ENCODE measurements at places on chromosomes 13 and 19. TPM values are rescaled to one million over a fixed set of nuclear protein-coding genes. Genes with fewer than 3 reads are reported as not detected.

The VSTM1 gene
- not detected for total RNA-seq

The PPM1N gene
- 7.9 TPM for total RNA-seq

The SYNE4 gene
- total RNA-seq, result 4.8 TPM

The ZNF541 gene
- total RNA-seq, result 0.79 TPM

The CCL25 gene
- not detected for total RNA-seq

The PSG4 gene
- total RNA-seq, result not detected

The TEX26 gene
- not detected for total RNA-seq

- peaks cover 45% of the 10 kb centered on the region for H3K4me1 ChIP-seq
- peak; percentile 43 for DNase-seq
- peak overlapping the region; percentile 69 for H3K27ac ChIP-seq
- H3K27me3 ChIP-seq, result no peaks in the 10 kb centered on the region
These were observed 16.3 kb upstream of the RNASEH2B start for GRCh38 chr13:50893211-50893852.

DNA sequence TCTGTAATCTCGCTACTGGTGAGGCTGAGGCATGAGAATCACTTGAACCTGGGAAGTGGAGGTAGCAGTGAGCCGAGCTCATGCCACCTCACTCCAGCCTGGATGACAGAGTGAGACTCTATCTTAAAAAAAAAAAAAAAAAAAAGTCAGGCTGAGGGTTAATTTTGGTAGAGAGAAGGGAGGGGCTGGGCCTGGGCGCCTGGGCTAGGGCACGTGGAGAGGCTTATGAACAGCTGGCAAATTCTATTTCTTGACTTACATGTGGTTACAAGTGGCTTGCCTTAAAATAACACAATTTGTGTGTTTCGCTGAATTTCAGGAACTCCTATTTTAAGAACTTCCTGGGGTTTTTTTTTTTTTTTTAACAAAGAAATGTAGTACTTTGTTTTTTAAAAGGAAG is 47.6 kb upstream of the MAP3K10 start:
- no peaks in the 10 kb centered on the region for H3K36me3 ChIP-seq
- H3K27ac ChIP-seq, result no peak overlapping the region
- no peak overlapping the region for H3K4me3 ChIP-seq
- H3K27me3 ChIP-seq, result no peaks in the 10 kb centered on the region
- H3K4me1 ChIP-seq, result peaks cover 49% of the 10 kb centered on the region

DNA sequence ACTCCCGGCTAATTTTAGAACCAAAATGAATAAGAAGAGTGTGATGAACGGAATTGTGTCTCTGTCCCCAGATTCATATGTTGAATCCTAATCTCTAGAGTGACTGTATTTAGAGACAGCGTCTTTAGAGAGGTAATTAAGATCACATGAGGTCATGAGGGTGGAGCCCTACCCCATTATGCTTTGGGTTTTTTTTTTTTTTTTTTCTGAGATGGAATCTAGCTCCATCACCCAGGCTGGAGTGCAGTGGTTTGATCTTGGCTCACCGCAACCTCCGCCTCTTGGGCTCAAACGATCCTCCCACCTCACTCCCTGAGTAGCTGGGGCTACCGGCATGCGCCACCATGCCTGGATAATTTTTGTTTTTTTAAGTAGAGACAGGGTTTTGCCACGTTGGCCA is 27.9 kb downstream of the FBXO27 start:
- no peak for DNase-seq
- no peak overlapping the region for H3K4me3 ChIP-seq
- H3K36me3 ChIP-seq, result no peaks in the 10 kb centered on the region
- H3K27me3 ChIP-seq, result no peaks in the 10 kb centered on the region
- no peak overlapping the region for H3K27ac ChIP-seq
- no peaks in the 10 kb centered on the region for H3K4me1 ChIP-seq

GRCh38 chr19:658916-659839 is 3.8 kb downstream of the RNF126 start:
- DNase-seq, result peak; percentile 43
- H3K27ac ChIP-seq, result peak overlapping the region; percentile 96
- H3K36me3 ChIP-seq, result peaks cover 6% of the 10 kb centered on the region
- H3K4me1 ChIP-seq, result peaks cover 64% of the 10 kb centered on the region

DNA sequence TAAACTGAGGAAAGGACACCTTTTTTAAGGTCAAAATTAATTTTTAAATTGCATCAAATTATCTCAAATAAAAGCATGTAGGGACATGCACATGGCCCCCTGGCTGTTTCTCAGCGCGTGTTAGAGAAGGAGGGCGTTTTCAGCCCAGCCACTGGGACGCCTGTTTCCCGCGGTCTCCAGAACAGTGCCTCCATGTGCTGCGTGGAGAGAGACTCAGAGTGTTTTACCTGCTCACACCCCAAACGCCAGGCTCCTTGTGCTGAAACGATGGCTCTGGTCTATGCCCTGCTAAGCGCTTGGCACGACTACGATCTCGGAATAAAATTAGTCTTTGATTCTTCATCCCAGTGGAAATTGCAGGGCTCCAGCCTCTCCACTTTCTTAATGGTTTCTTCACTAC is 20.0 kb upstream of the SPACA7 start:
- no peak overlapping the region for H3K27ac ChIP-seq
- no peaks in the 10 kb centered on the region for H3K27me3 ChIP-seq
- no peak for DNase-seq
- no peaks in the 10 kb centered on the region for H3K36me3 ChIP-seq
- H3K4me1 ChIP-seq, result no peaks in the 10 kb centered on the region

DNA sequence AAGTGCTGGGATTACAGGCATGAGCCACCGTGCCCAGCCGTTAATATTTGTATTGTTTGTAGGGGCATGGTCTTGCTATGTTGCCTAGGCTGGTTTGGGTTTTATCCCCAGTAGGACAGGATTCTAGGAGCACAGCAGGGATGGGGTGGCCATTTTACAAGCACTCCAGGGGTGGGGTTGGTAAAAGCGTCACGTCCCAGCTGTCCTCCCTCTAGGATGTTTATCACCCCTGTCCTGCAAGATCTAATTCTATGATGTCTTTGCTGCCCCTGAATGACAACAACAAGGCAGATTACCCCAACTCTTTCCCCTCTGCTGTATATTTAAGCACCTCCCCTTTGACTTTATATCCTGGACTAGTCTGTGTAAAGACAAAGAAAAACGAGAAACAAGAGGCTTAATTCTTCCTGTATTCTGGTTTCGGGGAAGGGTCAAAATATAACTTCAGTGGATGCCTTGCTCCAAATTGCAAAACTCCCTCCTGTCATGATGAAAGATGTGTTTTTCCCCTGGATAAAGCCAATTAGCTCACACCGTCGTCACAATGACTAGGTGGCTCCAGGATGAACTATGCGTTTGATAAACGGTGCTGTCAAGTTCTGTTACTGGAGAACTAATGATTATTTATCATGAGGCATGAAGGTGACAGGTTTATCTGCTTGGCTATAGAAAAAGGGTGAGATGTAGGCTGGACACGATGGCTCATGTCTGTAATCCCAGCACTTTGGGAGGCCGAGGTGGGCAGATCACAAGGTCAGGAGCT is 27.8 kb upstream of the OR1M1 start:
- no peaks in the 10 kb centered on the region for H3K4me1 ChIP-seq
- DNase-seq, result no peak
- H3K27me3 ChIP-seq, result no peaks in the 10 kb centered on the region
- H3K4me3 ChIP-seq, result no peak overlapping the region
- H3K36me3 ChIP-seq, result no peaks in the 10 kb centered on the region

DNA sequence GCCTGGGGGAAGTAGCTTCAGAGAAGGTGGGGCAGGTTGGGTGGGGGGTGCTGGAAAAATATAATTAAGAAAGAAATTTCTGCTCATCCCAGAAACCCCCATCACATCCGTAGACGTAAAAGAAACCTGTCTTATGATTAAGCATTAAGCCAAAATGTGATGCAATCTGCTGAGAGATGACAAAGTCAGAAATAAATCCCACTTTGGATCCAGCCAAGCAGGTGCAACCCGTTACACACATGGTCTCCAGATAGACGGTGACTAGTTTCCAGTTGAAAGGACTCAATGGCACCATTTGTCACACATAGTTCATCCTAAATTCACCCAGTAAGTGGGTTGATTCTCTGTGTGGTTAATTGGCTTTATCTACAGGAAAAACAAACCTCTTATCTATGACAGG is 34.1 kb downstream of the PSG5 start:
- no peak overlapping the region for H3K4me3 ChIP-seq
- no peaks in the 10 kb centered on the region for H3K36me3 ChIP-seq

- no peaks in the 10 kb centered on the region for H3K4me1 ChIP-seq
- no peak overlapping the region for H3K27ac ChIP-seq
- no peak for DNase-seq
- H3K36me3 ChIP-seq, result no peaks in the 10 kb centered on the region
- no peaks in the 10 kb centered on the region for H3K27me3 ChIP-seq
- H3K4me3 ChIP-seq, result no peak overlapping the region
These were observed 128.2 kb downstream of the STOML3 start for GRCh38 chr13:38862443-38862842.

- H3K27me3 ChIP-seq, result no peaks in the 10 kb centered on the region
- H3K36me3 ChIP-seq, result no peaks in the 10 kb centered on the region
- H3K4me3 ChIP-seq, result no peak overlapping the region
These were observed 469.9 kb downstream of the COG6 start for GRCh38 chr13:40125336-40125735.

GRCh38 chr19:34881982-34882381 is 44.7 kb upstream of the ZNF30 start:
- H3K4me1 ChIP-seq, result no peaks in the 10 kb centered on the region
- no peak overlapping the region for H3K4me3 ChIP-seq
- no peaks in the 10 kb centered on the region for H3K36me3 ChIP-seq
- no peak overlapping the region for H3K27ac ChIP-seq

GRCh38 chr13:32538143-32538620 is 413 bp downstream of the N4BP2L2 start:
- peak overlapping the region; percentile 87 for H3K4me3 ChIP-seq
- no peaks in the 10 kb centered on the region for H3K27me3 ChIP-seq
- peaks cover 44% of the 10 kb centered on the region for H3K4me1 ChIP-seq
- DNase-seq, result no peak
- H3K27ac ChIP-seq, result peak overlapping the region; percentile 99
- H3K36me3 ChIP-seq, result peaks cover 17% of the 10 kb centered on the region

- H3K4me3 ChIP-seq, result no peak overlapping the region
- no peaks in the 10 kb centered on the region for H3K27me3 ChIP-seq
- peaks cover 5% of the 10 kb centered on the region for H3K4me1 ChIP-seq
- H3K36me3 ChIP-seq, result no peaks in the 10 kb centered on the region
- no peak overlapping the region for H3K27ac ChIP-seq
- no peak for DNase-seq
These were observed 23.2 kb downstream of the PDS5B start for GRCh38 chr13:32609428-32609827.

DNA sequence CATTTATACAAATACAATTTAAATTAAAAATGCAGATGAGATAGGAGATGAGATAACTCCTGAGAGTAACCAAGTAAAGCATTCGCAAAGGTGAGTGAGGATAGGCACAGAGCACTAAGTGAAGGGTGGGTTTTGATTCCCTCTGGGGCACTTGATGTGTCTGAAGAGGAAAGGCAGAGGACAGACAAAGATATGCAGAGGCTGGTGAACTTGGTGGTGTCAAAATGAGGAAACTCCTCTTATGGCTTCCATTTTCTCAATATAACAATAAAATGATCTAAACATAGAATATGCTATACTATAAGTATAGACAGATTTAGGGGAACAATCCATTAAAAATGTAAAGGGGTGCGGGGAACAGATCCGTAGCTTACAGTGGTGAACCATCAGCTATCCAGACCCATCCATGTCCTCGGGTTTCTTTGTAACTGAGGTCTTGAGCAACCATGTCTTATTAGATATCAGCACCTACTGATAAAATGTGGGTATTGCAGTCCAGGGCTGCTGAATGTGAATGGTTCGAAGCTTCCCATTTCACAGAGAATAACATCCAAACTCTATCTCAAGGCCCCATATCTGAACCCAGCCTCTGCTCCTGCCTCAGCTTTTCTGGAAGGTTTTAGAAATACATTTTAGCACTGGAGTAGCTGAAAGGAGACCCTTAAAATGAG is 73.9 kb upstream of the SLC10A2 start:
- no peak overlapping the region for H3K4me3 ChIP-seq
- H3K36me3 ChIP-seq, result no peaks in the 10 kb centered on the region
- no peaks in the 10 kb centered on the region for H3K27me3 ChIP-seq
- DNase-seq, result no peak

- H3K36me3 ChIP-seq, result peaks cover 58% of the 10 kb centered on the region
- no peak overlapping the region for H3K4me3 ChIP-seq
- H3K4me1 ChIP-seq, result peaks cover 60% of the 10 kb centered on the region
- no peak for DNase-seq
- no peaks in the 10 kb centered on the region for H3K27me3 ChIP-seq
These were observed 8.8 kb downstream of the DAZAP1 start for GRCh38 chr19:1416014-1416841.

GRCh38 chr13:19089315-19089714 is 92.3 kb downstream of the TUBA3C start:
- H3K36me3 ChIP-seq, result no peaks in the 10 kb centered on the region
- H3K27me3 ChIP-seq, result no peaks in the 10 kb centered on the region
- H3K27ac ChIP-seq, result no peak overlapping the region
- no peaks in the 10 kb centered on the region for H3K4me1 ChIP-seq
- no peak for DNase-seq

DNA sequence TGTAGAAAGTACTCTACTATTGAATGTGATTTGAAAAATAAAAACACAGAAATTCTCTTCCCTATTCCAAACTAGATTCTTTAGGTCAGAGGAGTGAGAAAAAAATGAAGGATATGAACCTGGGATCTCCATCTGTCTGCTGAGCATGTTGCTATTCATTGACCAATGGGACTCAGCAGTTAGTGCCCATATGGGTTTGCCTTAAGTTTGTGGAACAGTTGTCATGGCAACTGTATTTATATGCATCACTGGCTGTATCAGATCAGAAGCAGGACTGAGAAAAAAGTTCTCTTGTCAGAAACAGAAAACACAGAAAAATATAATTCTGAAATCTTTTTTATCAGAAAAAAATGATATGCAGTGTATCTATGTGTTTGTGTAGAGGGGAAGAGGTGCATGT is 73.3 kb upstream of the ATXN8OS start:
- H3K27me3 ChIP-seq, result no peaks in the 10 kb centered on the region
- H3K36me3 ChIP-seq, result no peaks in the 10 kb centered on the region
- no peak overlapping the region for H3K4me3 ChIP-seq
- no peak overlapping the region for H3K27ac ChIP-seq
- H3K4me1 ChIP-seq, result no peaks in the 10 kb centered on the region

- no peak overlapping the region for H3K27ac ChIP-seq
- H3K36me3 ChIP-seq, result no peaks in the 10 kb centered on the region
- no peak overlapping the region for H3K4me3 ChIP-seq
- peaks cover 10% of the 10 kb centered on the region for H3K4me1 ChIP-seq
- no peak for DNase-seq
These were observed 1.8 kb downstream of the MAB21L1 start for GRCh38 chr13:35474496-35475211.

DNA sequence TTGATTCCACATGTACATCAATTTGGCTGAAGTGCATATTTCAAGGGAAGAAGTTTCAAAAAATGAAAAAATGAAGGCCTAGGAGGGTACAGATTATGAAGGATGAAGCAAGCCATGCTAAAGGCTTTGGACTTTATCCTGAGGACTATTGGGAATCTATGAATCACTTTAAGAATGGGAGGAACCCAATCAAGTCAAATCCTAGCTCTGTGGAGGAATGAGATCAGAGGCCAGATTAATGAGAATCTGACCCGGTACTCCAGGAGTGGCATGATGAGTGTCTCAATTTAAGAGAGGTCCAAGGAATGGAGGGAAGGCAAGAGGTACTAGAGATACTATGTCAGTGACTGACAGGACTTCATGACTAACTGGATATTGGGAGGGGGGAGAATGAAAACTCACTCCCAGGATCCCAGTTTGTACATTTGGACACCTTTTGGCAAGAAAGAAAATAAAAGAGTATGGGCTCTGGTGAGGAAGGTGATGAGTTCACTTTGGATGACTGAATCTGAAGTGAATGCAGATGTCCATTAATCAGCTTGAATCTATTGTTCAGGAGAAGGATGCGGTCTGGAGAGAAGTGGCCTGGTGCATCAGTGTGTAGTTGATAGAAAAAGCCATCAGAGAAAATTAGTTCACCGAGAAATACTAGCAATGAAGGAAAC is 349.0 kb downstream of the EFNB2 start:
- H3K36me3 ChIP-seq, result no peaks in the 10 kb centered on the region
- no peak overlapping the region for H3K4me3 ChIP-seq
- H3K4me1 ChIP-seq, result no peaks in the 10 kb centered on the region
- DNase-seq, result no peak
